ENCODE measurements at places on chromosomes 12 and 14.
A peak's percentile ranks its signal among the peaks of the same experiment; 100 is the strongest.

DNA sequence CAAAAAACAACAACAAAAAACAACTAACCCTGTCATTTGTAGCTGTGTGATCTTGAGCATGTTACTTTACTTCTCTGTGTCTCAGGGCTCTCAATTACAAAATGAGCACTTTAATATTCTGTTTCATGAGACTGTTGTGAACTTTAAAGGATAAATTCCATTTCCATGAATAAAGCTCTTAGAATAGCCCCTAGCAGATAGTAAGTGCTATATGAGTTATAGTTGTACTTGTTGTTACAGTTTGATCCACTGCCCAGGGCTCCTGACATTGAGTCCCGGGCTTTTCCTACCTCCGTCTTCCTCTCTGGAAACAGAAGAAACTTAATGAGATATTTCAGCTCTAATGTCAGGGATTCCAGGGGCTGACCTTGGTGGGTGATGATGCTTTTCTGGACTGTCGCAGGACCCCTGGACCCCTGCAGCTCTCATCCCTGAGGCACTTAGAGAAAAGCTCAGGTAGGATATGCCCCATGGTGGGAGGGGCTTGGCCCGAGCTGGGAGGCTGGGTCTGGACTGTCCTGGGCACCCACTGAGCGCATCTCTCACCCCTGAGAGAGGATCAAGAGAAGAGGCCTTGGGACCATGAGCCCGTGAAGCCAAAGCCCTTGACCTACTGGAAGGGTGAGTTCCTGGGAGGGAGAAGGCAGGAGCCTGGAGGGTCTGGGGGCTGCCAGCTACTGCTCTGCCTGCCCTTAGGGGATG, 5.1 kb downstream of the P3H3 start:
- no peak for DNase-seq

- no peak for DNase-seq
Measured at GRCh38 chr12:96980991-96981414, 73.9 kb downstream of the NEDD1 start.

DNA sequence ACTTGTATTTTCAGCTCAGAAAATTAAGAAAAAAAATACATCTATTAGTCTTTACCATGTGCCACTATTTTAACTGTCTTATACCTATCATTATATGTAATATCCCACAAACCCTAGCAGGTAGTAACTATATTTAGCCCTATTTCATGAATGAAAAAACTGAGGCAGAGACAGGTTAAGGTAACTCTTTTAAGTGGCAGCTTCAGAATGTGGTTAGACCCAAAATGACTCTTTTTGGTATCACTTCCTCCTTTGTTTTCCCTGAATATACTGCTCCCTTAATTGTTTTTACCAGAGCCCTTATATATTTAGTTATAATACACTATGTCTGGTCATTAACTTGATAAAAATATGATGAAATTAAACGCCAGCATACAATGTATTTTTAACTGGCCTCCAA, 235.6 kb upstream of the RPL10L start:
- DNase-seq = peak; percentile 0

- no peak for DNase-seq
Measured at GRCh38 chr12:103994235-103994634, 28.6 kb downstream of the TDG start.

GRCh38 chr12:102601621-102602020, 121.3 kb upstream of the IGF1 start:
- no peak for DNase-seq

- DNase-seq = no peak
Measured at GRCh38 chr14:101603096-101603495, 41.8 kb downstream of the DIO3 start.

DNA sequence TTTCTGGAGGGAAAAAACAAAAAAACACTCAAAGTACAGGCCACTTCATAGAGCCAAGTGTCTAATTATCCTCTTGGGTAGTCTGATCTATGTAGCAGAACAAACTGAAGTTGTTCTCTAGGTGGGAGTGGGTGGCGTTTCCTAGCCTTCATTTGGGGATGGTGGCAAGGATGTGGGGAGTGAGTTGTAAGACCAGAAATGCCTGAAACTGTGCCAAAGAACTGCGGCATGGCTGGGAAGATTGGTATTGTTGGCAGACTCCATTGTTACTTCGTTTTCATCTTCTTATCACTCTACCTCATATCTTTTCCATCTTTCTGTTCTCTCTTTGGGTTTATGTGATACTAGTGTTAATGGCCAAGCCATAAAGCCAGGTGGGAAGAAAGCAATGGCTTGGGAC, 177.3 kb upstream of the DDHD1 start:
- no peak for DNase-seq

DNA sequence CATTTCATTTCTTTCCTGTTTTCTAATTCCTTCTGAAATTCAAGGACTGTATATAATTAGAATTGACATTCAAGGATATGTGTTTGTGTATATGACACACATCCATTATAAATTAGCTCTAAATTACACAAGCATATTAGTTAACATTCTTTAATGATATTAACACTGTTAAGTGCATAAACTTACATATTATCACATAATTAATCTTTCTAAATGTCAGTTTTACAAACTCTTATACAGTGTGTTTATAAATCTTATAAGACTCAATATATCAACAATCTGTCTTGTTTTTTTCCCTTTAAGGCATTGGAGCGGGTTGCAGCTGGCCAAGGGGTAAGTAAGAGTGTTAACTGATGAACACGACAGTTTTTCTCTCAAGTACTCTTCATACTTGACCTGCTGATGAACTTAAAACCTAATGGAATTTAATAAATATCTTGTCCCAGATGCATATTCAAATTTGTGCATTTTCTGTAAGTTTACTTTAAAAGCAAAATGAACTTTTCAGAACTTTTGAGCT, 76.1 kb downstream of the METTL25 start:
- DNase-seq = no peak

- no peak for DNase-seq
Measured at GRCh38 chr12:14904854-14905253, 19.2 kb upstream of the MGP start.

Measured in NAMALWA (cell line).